Activated CD4-positive, alpha-beta T cell treated with anti-CD3 and anti-CD28 coated beads for 1 hour (primary cell): ENCODE measurements at places on chromosomes 5 and 9.

GRCh38 chr5:36462295-36463021, 143.9 kb upstream of the SLC1A3 start:
- DNase-seq, result no peak

- no peak for DNase-seq
Measured at GRCh38 chr5:86979811-86980411, 287.8 kb upstream of the RASA1 start.

GRCh38 chr5:149730620-149731331, 666 bp downstream of the PPARGC1B start:
- peak; percentile 28 for DNase-seq

- DNase-seq, result no peak
Measured at GRCh38 chr9:123687246-123687751, 242.6 kb downstream of the DENND1A start.

DNA sequence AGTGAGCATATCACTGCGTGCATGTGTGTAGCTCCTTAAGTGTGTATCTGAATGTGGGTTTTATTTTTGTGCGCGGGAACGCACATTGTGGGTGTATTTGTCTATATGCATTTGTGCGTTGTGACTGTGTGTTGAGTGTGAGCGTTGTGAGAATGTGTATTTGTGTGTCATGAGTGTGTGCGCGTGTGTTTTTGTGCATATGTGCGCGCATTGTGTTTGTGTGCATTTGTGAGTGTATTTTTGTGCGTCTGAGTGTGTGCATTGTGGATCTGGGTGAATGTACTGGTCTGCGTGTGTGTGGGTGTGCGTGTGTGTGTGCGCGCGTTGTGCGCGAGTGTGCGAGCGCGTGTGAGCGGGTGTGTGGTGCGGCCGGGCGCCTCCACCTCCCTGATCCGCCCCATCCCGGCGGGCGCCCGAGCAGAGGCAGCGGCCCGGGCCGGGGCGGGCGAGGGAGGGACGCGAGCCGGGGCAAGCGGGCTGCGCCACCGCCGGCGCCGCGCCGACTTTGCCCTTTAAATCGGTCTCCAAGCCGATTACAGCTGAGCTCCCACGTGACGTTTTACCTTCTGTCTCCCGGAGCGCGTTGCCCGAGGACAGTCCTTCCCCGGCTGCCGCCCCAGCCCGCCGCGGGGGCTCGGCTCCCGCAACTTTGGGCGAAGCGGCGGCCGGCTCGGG, at the start of gene RASGRF2:
Gene RASGRF2 (plus strand): TSS at position 596 of the 675 bp plus-strand sequence. CDS start 376 bp downstream, outside the sequence.
- DNase-seq, result peak; percentile 40

- no peak for DNase-seq
Measured at GRCh38 chr5:136330353-136331038, 34.8 kb downstream of the TRPC7 start.

- DNase-seq, result no peak
Measured at GRCh38 chr5:76294573-76294972, 108.5 kb upstream of the IQGAP2 start.

DNA sequence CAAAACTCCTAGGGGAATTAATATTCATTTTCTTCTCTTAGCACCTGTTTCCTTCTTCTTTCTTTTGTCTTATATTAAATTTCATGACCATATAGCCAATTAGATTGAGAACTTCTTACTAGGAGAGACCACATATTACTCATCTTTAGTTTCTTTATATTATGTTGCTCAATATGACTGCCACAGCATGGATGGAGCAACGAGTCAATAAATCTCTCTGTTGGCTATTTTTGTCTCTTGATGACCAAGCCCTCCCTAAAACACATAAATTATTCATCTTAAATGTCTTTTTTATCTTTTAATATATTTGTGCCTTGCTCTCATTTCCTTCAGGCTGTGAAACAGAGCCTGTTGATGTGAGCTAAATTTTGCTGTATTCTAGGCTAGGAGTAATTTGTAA, 123.0 kb downstream of the ADAMTSL1 start:
- DNase-seq, result no peak

DNA sequence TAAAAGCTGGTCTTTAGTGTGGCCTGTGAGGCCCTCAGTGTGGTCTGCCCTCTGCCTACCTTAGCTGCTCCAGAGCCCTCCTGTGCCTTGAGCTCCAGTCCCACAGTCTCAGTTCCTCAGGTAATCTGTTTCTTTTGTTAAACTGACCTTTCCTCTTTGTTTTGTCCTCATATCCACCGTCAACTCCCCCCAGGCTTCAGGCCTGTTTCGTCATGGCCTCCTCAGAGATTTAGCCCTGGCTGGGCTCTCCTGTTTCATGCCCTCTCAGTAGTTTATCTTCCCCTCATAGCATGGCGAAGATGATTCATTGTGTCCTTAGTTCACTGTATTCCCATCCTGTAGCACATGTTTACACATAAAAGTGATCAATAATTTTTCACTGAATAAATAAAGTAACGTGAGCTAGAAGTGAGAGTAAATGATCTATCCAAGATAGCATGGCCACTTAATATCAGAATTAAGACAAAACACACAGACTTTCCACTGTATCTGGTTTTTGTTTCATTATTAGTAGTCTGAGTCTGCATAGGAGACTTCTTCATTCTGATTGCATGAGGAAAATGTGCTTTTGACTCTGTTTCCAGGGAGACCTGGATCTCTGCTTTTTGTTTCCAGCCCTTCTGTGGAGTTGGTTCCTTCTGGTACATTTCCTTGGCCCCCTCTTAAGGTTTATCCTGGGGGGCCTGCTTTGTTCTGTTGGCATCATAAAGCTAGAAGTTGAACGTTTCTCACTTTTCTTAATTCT, 70.5 kb downstream of the SNX24 start:
- no peak for DNase-seq

DNA sequence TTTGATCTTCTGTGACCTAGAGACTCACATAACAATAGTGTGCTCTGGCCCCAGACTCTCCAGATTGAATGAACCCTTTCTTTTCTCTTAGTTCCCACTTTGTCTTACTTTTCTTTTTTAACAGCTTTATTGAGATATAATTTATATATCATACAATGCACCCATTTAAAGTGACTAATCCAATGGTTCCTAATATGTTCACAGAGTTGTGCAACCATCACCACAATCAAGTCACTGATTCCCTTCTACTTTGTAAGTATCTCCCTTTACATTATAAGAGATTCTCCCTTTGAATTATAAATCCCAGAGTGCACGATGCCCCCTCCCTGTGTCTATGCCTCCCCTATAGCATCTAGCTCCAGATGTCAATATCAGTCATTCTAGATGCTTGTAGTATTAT, 172.4 kb downstream of the HINT1 start:
- DNase-seq, result no peak

- DNase-seq, result peak; percentile 80
Measured at GRCh38 chr9:129131300-129132145, 20.3 kb downstream of the PTPA start.

DNA sequence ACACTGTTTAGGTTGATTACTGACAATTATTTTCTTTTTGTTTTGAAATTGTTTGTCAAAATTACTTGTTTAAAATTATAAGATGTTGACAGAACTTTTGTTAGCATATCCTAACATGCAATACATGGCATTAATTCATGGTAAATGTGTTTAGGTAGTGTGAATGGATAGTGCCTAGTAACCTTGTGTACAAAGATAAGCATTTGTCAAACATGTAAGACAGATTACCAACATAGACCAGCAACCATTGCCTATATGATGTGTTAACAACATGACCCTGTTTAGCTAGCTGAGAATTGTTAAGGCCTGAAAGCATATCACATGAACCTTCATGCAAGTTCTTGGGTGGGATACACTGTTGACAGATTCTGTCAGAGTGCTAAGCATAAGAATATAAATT, 13.4 kb downstream of the MAN2A1 start:
- DNase-seq, result no peak

DNA sequence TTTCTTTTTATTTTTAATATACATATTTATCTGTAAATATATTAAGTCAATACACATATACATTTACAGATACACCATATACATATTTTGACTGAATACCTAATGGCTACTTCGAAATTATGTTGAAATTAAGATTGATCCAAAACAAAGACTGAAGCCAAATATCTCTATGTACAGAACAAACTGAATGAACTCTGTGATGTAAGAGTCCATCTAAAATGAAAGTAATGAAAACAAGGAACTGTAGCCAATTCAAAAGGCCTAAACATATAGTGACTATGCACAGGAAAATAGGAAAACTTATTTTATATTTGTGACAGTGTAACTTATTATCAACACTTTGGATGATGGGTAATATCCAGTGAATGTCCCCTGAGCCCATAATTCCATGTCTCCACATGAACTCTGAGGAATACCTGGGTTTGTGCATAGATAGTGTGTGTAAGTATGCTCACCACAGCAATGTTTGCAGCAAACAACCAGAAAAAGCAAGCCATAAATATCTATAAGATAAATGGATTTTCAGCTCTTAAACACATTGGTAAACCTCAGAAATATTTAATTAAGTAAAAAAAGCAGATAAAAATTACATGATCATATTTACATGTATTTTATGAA, 517.2 kb upstream of the CDH6 start:
- no peak for DNase-seq

- no peak for DNase-seq
Measured at GRCh38 chr9:75505654-75506053, 384.8 kb upstream of the PCSK5 start.

DNA sequence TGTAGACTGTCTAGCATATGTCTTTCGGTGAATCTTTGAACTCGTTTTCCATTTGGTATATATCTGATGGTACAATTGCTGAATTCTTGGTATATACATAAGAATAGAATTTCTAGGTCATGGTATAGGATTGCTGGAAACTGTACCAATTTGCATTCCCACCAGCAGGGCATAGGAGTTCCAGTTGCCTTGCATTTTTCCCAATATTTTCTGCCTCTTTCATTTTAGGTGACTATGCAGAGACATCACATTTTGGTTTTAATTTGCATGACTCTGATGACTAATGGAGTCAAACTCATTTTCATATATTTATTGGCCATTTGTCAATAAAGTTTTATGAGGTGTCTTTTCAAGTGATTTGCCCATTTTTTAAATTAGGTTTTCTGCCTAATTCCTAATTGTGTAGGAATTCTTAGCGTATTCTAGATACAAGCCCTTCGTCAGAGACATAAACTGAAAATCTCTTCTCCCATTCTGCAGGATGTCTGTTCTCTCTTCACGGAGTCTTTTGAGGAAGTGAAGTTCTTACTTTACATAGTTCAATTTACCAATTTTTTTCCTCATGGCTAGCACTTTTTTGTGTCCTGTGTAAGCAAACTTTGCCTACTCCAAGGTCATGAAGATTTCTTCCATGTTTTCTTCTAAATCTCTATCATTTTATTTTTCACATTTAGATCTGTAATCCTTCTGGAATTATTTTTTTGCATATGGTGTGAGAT, 28.9 kb upstream of the PDCD1LG2 start:
- DNase-seq, result no peak

DNA sequence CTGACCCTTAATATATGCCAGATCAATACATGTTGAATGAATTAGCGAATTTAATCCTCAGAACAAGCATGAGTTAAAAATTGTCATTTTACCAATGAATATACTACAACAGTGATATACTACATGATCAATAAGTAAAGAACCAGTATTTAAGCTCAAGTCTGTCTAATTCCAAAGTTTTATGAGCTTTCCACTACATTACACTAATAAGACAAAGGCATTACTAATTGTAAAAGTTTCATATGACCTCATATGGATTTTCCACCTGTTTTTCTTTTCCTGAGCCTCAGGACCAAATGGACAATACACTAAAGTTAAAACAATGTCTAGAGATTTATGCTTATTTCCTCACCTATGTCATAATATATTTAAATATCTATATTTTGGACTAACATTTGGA, 80.8 kb downstream of the OXCT1 start:
- no peak for DNase-seq

- no peak for DNase-seq
Measured at GRCh38 chr9:100595391-100596199, 17.7 kb downstream of the CAVIN4 start.

GRCh38 chr5:169832845-169833244, 147.4 kb downstream of the INSYN2B start:
- DNase-seq, result no peak

- DNase-seq, result no peak
Measured at GRCh38 chr5:110841137-110841536, 102.3 kb downstream of the SLC25A46 start.
